D721Med (cell line): ENCODE measurements at places on chromosomes 4 and X.

DNA sequence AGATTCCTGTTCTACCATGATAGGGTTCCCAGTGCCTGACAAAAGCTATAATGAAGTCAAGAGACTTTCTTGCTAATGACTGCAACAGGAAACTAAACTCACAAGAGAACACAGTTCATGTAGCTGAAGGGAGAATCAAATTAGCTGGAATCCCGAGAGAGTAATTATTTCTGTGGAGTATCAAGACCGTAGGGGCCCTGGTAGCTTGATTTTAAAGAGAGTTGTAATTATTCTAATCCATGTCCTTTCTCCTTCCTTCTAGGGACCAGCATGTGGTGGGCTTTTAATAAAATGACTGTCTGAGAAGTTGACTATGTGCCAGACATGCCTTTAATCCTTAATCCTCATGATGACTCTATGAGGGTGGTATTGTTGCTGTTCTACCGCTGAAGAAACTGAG is 1.7 kb upstream of the TRPC5OS start:
- no peak for DNase-seq

DNA sequence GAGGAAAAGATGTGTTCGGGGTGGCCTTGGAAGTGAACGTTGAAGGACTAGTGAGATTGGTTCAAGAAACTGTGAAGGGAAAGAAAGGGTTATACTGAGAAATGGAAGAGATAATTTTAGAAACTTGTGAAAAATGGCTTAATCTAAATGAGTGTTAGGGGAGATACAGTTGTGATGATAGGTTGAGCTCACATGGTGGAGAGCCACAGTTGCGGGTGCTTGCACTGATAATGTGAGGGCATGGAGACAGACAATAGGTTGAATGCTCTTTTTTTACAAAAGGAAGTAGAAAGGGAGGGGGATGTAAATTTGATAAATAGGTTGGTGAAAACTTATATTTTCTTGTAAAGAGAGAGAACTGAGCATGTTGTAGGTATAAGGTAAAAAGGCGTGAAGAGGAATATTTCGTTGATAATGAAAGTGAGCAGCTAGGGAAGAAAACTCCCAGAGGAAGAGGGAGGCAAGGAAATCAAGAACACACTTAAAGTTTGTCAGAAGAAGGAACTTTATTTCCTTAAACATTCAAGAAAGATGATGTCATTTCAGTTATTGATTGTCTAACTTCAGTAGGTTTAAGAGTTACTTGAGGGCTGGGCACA is 8.2 kb downstream of the AREG start:
- no peak for DNase-seq

DNA sequence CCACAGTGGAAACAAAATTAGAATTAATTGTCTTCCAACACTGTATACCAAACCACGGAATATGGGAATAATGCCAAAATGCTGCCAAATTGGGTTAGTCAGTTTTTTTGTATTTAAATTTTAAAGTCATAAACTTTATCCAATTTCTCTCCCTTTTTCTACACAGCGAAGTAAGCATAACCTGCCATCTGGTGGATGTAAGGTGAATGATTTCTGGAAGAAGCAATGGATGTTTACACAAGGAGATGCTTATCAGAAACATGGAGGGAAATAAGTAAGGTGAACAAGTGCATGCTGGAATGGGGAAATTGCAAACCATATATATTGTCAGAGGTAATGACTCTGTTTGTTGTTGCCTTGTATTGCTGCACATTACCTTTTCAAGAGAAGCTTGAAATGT is 691.9 kb downstream of the TECRL start:
- no peak for DNase-seq

- no peak for DNase-seq
These were observed 12.1 kb downstream of the RBMX start for GRCh38 chrX:136868283-136869055.

DNA sequence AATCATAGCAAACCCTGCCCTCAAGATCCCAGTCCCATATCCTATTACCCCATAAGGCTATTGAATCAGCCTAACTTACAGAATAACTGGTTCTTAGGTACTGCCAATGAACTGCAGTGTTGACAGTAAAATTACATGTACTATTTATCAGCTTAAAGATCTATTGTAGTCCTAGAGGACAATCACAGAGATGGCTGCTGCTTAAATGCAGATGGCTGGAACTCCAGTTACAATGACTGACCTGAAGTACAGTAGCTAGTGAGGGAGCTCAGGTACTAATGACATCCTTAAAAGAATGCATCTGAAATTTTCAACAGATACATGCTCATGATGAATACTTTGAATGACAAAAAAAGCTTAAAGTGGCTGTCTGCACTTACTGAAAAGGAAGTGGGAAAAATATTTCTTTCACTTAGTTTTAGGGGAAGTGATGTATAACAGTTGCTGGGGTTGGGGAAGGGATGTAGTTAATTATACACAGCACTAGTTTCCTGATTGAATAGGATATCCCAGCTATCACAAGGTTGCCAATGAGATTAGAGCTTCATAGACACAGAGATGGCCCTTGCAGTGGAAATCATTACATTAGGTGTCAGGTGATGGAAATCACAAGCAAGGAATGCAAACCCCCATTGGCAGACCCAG is 42.0 kb downstream of the USP26 start:
- DNase-seq: no peak

GRCh38 chr4:63898961-63899360 is 510.3 kb downstream of the TECRL start:
- DNase-seq: no peak

- no peak for DNase-seq
These were observed 125.8 kb downstream of the PPEF1 start for GRCh38 chrX:18833071-18833731.

- DNase-seq: no peak
These were observed 178.6 kb downstream of the ZNF674 start for GRCh38 chrX:46366381-46367207.
